ENCODE measurements at places on chromosomes 6 and 20.

GRCh38 chr6:85470023-85470410 lies 20.1 kb downstream of the NT5E start:
- no peak for DNase-seq

DNA sequence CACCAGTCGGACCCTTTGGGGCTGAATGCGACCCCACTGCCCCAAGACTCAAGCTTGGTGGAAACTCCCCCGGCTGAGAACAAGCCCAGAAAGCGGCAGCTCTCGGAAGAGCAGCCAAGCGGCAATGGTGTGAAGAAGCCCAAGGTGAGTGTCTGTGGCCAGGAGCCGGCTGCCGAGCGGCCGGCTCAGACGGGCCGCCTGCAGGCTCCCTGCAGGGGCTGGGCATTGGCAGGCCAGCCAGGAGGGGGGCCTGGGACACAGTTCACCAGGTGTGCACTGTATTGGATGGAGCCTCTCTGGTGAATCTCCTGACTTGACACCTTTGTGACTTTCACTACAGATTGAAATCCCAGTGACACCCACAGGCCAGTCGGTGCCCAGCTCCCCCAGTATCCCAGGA lies 6.0 kb downstream of the PCIF1 start:
- DNase-seq: no peak

- peak; percentile 96 for DNase-seq
Observed at GRCh38 chr6:7267466-7268091, 45.4 kb downstream of the SSR1 start.

- DNase-seq: no peak
Observed at GRCh38 chr6:82603871-82604270, 240.3 kb downstream of the TPBG start.

DNA sequence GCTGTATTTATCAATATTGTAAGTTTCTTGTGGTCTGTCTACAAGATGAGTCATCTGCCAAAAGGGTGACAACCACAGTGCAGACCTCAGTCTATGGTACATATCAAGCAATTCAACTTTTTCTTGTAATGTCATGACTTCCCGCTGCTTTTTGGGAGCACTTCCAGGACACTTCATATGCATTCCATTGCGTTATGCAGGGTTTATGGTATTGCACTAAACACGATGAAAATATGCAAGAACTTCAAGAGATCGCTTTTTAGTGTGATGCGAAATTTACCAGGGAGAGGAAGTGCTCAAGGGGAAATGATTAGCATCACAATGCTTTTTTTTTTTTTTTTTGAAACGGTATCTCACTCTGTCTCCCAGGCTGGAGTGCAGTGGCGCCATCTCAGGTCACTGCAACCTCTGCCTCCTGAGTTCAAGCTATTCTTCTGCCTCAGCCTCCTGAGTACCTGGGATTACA lies 166.5 kb downstream of the TFAP2A start:
- peak; percentile 71 for DNase-seq

GRCh38 chr6:78483553-78484197 lies 383.7 kb upstream of the IRAK1BP1 start:
- no peak for DNase-seq

GRCh38 chr6:45990162-45990561 lies 25.5 kb downstream of the CLIC5 start:
- no peak for DNase-seq

- no peak for DNase-seq
Observed at GRCh38 chr6:78025502-78025901, 372.7 kb downstream of the MEI4 start.

- peak; percentile 73 for DNase-seq
Observed at GRCh38 chr20:1900321-1900801, 5.2 kb downstream of the SIRPA start.

DNA sequence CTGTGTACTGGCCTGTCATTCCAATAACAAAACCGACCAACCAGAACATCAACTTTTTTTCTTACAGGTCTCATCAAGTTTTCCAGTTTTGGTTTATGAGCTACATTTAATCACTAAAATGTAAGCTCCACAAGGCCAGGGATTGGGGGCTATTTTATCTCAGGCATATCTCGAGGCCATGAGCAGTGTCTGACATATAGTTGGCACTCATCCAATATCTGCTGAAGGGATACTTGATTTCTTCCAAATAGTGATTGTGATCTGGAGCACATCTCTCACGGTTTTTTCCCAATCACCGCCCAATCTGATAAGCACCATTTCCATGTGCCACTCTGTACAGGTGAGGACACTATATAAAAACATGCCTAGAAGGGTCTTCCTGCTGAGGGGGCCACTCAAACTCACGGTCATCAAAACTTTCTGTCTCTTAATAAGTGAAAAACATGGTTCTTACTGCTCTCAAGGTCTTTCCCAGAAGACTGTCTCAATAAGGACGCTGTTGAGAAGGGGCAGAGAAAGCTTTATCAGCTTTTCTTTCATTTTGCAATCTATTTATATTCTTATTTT lies 65.5 kb downstream of the MAN1A1 start:
- no peak for DNase-seq

- DNase-seq: peak; percentile 47
Observed at GRCh38 chr6:75526502-75527127, 33.0 kb upstream of the FILIP1 start.

GRCh38 chr6:16764188-16764950 lies 3.1 kb upstream of the ATXN1 start:
- peak; percentile 52 for DNase-seq

GRCh38 chr20:5870568-5870981 lies 79.8 kb downstream of the TRMT6 start:
- DNase-seq: no peak

GRCh38 chr6:157867155-157867559 lies 44.1 kb downstream of the SNX9 start:
- peak; percentile 62 for DNase-seq

DNA sequence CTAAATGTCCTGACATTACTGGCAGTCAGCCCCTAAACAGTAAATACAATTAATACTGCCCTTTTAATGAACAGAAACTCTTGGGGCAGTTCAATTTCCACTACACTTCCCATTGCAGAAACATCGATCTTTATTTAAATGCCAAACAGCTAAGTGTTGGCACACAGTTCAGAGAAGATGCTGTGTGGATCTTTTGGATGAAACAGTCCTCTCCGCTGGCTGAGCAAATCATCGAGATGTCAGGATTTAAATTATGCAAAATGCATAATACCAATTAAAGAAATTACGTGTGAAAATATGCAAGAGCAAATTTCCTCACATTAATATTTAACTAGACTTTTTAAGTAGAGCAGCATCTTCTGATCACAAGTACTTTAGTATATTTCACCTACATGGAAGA lies 132.6 kb downstream of the KIF16B start:
- no peak for DNase-seq

- DNase-seq: no peak
Observed at GRCh38 chr6:21000331-21000801, 466.1 kb downstream of the CDKAL1 start.

DNA sequence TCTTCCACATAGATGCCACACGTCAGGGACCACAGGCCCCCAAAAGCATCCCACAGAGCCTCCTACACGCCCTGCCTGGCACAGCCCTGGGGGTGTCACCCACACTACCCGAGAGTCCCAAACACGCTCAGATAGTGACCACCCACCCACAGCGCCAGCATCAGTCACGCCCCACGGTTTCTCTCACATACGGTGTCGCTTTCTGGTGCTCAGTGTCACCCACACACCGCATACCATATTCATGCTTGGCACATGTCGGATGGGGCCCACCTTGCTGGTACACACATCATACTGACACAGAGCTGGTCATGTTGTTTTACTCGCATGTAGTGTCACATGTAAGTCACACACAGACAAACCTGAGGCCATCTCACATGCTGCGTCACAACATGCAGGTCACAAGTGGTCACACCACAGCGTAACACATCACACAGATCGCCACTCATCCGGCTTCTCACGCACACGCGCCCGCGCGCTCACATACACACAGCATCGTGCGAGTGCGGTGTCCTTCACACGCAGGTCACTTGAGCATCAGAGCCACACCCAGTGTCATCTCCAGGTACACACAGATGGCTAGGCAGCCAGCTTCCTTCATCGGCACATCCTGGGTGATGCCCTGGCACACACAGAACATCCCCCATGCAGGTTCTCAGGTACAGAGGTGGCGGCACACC lies 3.4 kb downstream of the TEAD3 start:
- DNase-seq: no peak

- DNase-seq: peak; percentile 70
Observed at GRCh38 chr6:117505311-117505710, 22.8 kb downstream of the DCBLD1 start.

DNA sequence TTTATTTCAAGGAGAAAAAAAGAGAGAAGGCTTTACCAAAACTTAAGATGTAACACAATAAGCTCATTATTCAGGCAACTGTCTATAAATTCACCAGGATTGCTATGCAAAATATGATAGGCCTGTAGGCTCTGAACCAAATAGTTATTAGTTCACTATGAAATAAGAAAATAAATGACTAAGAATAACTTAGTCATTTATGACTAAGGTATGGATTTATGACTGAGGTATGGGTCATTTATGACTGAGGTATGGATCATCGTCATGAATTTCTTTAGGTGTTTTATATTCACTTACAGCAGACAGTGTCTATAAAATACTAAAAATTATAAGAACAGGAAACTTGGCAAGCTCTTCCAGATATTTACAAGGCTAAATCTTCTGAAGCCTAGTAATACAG lies 52.1 kb upstream of the SNX9 start:
- DNase-seq: peak; percentile 61

DNA sequence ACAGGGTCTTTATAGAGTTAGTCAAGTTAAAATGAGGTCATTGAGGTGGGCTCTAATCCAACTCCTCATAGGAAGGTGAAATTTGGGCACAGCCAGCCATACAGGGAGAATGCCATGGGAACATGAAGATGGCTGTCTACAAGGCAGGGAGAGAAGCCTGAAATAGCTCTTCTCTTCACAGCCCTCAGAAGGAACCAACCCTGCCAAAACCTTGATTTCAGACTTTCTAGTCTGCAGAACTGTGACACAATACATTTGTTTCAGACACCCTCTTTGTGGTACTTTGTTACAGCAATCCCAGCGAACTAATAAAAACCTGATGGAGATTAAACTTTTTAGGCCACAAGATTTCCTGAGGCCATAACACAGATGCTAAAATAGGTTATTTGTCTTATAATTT lies 43.1 kb upstream of the HECA start:
- DNase-seq: no peak

All from HT1080 (cell line).